Hematopoietic multipotent progenitor cell treated with erythropoietin and hydrocortisone succinate and interleukin-3 and kit ligand, for 15 days (in vitro differentiated cells): ENCODE measurements at places on chromosomes 4 and X.

DNA sequence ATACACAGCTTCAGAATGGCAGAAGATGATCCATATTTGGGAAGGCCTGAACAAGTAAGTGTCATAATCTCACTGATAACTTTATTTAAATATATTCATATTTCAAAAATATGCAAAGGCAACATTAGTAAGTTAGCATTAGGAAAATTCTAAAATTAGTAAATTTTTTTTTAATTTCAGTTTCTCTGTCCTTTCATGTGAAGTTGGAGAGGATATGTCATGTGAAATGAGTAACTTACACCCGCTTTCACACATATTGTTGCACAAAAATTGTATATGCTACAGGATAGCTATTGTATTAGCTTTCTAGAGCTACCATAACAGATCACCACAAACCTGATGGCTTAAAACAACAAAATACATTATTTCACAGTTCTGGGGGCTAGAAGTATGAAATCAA lies 24.3 kb downstream of the NFKB1 start:
- no peak for DNase-seq

- DNase-seq, result no peak
Measured at GRCh38 chr4:61336916-61337315, 136.8 kb downstream of the ADGRL3 start.

DNA sequence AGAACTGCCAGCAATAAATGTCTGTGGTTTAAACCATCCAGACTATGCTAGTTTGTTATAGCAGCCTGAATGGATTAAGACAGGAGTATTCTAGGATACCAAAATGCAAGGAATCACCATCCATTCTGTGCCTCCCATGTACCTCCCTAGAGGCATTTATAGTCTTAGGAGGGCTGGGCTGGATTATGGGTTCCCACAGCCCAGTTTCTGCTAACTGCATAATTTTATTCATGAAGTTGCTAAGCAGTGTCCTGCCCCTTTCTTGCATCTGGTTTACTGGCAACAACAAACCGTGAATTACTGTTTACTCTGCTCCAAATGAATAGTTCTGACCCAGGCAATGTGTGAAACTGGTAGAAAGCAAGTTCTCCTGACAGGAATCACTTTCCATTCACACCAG lies 67.1 kb upstream of the PRKX start:
- no peak for DNase-seq

DNA sequence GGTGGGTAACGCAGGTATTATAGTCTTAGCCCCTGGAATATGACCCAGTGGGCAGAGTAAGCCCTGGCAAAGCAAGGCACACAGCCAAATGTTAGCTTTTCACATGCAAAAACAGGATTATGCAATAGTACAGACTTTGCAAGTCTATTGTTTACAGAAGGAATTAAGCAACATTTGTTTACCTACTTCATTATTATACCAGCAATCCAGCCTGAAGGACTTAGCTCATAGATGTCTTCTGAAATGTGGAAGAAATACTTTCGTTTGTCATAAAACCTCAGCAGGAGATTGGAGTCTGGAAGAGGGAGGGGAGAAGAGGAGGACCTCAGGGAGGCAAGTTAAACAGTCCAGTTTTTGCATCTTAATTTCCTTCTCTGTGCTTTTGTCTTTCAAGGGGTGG lies 226.7 kb upstream of the CENPE start:
- DNase-seq, result no peak

DNA sequence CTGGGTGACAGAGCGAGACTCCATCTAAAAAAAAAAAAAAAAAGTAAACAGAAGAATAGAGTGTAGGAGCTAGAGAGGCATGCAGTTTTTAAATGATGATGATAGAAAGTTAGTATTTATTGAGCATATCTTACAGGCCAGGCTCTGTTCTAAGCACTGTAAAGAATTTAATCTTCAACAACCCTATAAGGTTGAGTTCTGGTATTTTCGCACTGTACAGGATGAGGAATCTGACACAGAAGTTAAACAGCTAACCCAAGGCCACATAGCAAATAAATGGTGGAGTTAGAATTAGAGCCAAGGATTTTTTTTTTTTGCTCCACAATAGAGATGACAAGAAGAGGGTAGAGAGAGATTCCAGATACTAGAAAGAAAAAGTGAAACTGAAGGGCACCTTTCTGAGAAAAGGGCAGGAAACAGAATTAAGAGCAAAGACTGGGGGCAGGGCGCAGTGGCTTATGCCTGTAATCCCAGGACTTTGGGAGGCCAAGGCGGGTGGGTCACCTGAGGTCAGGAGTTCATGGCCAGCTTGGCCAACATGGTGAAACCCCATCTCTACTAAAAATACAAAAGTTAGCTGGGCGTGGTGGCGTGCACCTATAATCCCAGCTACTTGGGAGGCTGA lies 56.1 kb downstream of the KLHL5 start:
- no peak for DNase-seq

DNA sequence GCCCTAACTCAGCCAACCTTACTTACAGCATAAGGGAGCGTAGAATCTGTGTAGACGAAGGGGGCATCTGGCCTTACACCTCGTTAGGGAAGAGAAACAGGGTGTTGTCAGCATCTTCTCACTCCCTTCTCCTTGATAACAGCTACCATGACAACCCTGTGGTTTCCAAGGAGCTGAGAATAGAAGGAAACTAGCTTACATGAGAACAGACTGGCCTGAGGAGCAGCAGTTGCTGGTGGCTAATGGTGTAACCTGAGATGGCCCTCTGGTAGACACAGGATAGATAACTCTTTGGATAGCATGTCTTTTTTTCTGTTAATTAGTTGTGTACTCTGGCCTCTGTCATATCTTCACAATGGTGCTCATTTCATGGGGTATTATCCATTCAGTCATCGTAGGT lies 14.6 kb downstream of the PLP1 start:
- no peak for DNase-seq

GRCh38 chr4:113692809-113693411 lies 68.6 kb downstream of the CAMK2D start:
- DNase-seq, result no peak

DNA sequence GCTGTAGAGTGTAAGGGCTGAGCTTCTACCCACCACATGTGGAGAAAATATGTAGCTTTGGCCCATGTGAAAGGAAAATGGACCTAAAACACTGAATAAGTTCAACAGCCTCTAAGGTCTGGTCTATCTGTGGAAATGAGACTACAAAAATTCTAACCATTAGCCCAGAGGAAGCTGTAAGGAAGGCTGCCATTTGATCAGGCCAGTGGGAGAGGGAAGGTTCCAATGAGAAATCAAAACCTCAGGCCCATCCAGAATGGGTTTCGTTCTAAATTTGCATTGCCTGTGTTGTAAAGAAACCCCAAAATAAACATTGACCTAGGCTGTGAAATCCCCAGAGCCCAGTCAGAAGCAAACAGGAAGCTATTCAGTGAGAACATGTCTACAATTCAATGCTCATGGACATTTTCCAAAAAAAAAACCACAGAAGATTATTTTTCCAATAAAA lies 320.4 kb upstream of the SLC7A11 start:
- DNase-seq, result no peak

GRCh38 chr4:4655901-4656300 lies 114.1 kb upstream of the STX18 start:
- DNase-seq, result no peak

GRCh38 chrX:68942104-68942503 lies 113.3 kb downstream of the EFNB1 start:
- DNase-seq, result no peak

GRCh38 chrX:56797574-56798338 lies 68.7 kb downstream of the NBDY start:
- DNase-seq, result peak; percentile 78

GRCh38 chr4:6011271-6011671 lies 7.0 kb downstream of the C4orf50 start:
- no peak for DNase-seq

- DNase-seq, result no peak
Measured at GRCh38 chr4:22428441-22428840, 87.4 kb downstream of the ADGRA3 start.
